HFFc6 (cell line): ENCODE measurements at places on chromosomes 3 and 15. TPM values are rescaled to one million over a fixed set of nuclear protein-coding genes. Genes with fewer than 3 reads are reported as not detected.

- peak; percentile 96 for DNase-seq
These were observed at the start of gene CCDC80 for GRCh38 chr3:112640930-112641801. Gene CCDC80 (minus strand): TSS chr3:112641143. CDS start chr3:112639905, 1,238 bp downstream.

Gene ITIH3
- 0.52 and 0.77 TPM in 2 replicates for total RNA-seq

Gene TP63
- not detected in 3 replicates for total RNA-seq

GRCh38 chr3:179760944-179761343, 108.1 kb downstream of the USP13 start:
- peak; percentile 31 for DNase-seq

DNA sequence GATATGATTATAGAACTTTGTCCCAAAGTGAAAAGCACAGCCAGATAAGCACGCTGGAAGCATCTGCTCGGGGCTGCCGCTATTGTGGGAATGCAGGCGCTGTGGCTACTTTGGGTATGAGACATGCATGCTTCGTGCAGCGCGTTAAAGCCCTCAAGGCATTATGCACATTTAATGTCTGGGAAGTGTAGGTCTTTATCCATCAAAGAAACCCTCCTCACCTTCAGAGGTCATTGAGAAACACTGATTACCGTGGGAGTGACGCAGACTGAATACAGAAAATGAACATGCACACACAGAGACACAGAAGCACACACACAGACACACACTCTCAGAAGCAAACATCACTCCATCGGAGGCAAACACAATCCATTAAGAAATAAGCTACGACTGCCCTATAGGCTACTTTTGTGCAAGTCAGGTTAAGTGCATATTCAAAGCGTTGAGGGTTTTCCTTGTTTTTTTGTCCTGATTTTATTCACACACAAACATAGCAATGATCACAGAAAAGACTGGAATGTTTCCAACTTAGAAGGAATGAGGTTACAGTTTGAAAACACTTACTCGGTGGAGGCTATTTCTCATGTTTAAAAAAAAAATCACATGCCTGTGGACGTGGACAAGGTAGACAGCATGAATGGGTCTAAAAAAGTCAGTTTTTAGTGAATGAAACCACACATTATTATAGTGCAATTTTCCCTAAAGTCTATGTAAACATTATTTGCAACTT, 68.5 kb downstream of the PLCH1 start:
- peak; percentile 63 for DNase-seq

GRCh38 chr3:35789042-35789831, 149.9 kb downstream of the ARPP21 start:
- no peak for DNase-seq

Gene LEKR1
- total RNA-seq = 0.52 and 0.91 TPM in 2 replicates

DNA sequence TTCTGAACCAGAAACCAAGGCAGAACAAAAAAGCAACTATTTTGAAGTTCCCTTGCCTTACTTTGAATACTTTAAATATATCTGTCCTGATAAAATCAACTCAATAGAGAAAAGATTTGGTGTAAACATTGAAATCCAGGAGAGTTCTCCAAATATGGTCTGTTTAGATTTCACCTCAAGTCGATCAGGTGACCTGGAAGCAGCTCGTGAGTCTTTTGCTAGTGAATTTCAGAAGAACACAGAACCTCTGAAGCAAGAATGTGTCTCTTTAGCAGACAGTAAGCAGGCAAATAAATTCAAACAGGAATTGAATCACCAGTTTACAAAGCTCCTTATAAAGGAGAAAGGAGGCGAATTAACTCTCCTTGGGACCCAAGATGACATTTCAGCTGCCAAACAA, 4.6 kb downstream of the DTX3L start:
- no peak for DNase-seq

DNA sequence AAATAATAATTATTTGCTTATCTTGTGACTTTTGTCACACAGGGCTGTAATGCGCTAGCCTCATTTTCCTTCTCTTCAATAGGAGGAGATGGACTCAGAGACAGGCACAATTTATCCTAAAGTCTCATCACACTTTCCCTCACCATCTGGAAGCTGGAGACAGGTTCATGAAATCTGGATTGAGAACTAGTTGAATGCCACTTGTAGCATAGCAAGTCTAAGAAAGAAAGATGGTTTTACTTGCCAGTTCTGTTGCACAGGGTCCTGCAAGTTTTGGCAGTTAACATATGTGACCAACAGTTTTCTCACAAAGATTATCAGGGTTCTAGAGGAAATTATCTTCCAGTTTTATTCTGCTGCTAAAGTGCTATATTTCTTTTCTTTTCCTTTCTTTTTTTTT, 9.0 kb upstream of the ZSCAN2 start:
- no peak for DNase-seq

Gene CYP1A2
- total RNA-seq = not detected in 2 replicates

Gene IL17RB
- total RNA-seq = not detected in 3 replicates

GRCh38 chr3:126357295-126358037, at the start of gene KLF15:
Gene KLF15 (minus strand): TSS chr3:126357408. CDS start chr3:126352922, 4,486 bp downstream.
- peak; percentile 68 for DNase-seq

- no peak for DNase-seq
These were observed 79.2 kb downstream of the ABHD5 start for GRCh38 chr3:43769885-43770425.

Gene HYKK
- total RNA-seq = 3.7 to 5.2 TPM (median 4.2 TPM) in 3 replicates

Gene GOLGA8N
- total RNA-seq = 0.39 to 0.83 TPM (median 0.58 TPM) in 3 replicates

DNA sequence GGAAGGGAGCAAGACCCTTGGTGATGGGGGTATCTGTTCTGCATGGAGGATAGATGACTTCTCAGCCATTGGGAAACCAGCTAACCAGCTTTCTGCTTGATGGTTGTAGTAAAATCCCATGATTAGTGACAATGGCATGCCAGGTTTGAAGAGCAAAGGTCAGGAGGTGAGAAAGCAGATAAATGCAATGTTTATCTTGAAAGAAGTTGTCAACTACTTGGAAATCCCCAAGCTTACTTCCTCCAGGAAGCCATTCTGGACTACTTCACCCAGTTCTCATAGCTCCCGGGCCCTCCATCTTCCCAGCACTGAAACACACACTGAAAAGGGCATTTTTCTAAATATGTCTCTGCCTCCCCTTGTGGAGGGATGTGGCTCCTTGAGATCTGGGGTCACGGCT, 51.3 kb downstream of the SMAD3 start:
- DNase-seq = no peak

Gene GAP43
- 0.11 TPM in 1 of 3 replicates, not detected in the others for total RNA-seq

GRCh38 chr3:133136114-133137041, 98.2 kb downstream of the TMEM108 start:
- DNase-seq = no peak

DNA sequence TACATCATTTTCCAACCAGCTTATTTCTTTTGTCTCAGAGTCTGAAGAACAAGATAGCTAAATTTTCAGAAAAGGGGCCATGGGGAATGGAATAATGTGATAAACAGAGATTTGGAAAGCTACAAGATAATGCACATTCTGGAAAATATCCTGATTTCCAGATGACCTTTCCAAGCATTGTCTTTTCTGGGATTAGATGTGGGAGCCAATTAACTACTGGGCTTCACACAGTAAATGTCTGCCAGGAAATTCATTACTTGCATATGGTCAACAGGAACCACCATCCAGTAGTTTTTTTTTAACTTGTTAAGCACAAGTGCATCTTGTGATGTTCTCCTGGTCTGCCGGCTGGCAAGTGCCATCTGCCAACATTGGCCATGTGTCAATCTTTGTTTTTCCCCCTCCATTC, 131.1 kb upstream of the BFSP2 start:
- DNase-seq = no peak

DNA sequence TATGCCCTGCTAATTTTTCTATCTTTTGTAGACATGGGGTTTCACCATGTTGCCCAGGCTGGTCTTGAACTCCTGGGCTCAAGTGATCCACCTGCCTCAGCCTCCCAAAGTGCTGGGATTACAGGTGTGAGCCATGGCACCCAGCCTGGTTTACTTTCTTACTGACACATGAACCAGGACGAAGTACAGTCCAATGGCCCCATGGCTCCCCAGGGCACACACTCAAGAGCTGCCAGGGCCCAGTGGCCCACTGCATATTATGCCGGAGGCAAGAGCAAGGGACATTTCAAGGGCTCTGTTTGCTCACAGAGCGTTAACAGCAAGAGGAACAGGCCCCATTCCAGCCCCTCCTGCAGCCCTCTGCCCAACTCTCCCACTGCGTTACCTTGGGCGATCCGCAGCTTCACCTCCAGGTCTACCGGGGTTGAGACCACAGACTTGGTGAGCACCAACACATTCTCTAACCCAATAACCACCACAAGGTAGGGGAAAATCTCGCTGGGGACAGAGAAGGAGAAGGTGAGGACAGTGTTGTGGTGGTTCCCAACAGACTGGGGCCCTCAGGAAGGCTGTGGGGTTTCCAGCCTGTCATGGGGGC, 42.8 kb downstream of the PTPN23 start:
- DNase-seq = no peak

Gene SUSD5
- total RNA-seq = 0.27 to 0.43 TPM (median 0.39 TPM) in 3 replicates

GRCh38 chr3:181906338-181906737, 194.6 kb downstream of the SOX2 start:
- no peak for DNase-seq

- no peak for DNase-seq
These were observed 5.2 kb downstream of the GCSAM start for GRCh38 chr3:112127522-112128494.

Gene AMT
- 1.2 to 3.2 TPM (median 2.4 TPM) in 3 replicates for total RNA-seq

DNA sequence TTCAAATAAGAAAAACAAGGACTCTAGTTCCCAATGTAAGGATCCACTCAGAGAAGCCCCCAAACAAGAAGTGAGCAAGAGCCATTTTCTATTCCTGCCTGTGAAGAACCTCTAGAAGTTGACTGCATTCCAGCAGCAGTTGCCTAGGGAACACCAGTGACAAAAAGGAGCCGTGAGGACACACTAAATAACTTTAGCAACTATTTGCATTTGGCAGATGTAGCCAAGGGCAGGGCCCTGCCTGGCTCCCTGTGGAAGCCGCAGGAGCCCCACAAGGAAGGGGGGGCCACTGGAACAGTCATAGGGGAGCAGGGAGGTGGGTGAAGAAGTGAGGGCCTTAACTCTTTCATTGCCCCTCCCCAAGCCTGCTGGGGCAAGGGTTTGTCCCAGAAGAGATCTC, 470.2 kb upstream of the PROK2 start:
- DNase-seq = peak; percentile 60

Gene GOLGA8Q
- 0.45 TPM in 1 of 3 replicates, not detected in the others for total RNA-seq

Gene COL6A5
- total RNA-seq = not detected in 3 replicates

GRCh38 chr3:149975919-149976318, 5.2 kb upstream of the PFN2 start:
- DNase-seq = no peak

GRCh38 chr3:79258479-79258878, 509.3 kb downstream of the ROBO1 start:
- no peak for DNase-seq

Gene SLC9C1
- not detected in 3 replicates for total RNA-seq

Gene EFCC1
- total RNA-seq = not detected in 3 replicates

- peak; percentile 71 for DNase-seq
These were observed 107.7 kb upstream of the RPL32 start for GRCh38 chr3:12948891-12949711.

Gene GCHFR
- 1.6 to 2.8 TPM (median 2.5 TPM) in 3 replicates for total RNA-seq

- no peak for DNase-seq
These were observed 50.1 kb upstream of the CMC1 start for GRCh38 chr3:28191363-28191762.

DNA sequence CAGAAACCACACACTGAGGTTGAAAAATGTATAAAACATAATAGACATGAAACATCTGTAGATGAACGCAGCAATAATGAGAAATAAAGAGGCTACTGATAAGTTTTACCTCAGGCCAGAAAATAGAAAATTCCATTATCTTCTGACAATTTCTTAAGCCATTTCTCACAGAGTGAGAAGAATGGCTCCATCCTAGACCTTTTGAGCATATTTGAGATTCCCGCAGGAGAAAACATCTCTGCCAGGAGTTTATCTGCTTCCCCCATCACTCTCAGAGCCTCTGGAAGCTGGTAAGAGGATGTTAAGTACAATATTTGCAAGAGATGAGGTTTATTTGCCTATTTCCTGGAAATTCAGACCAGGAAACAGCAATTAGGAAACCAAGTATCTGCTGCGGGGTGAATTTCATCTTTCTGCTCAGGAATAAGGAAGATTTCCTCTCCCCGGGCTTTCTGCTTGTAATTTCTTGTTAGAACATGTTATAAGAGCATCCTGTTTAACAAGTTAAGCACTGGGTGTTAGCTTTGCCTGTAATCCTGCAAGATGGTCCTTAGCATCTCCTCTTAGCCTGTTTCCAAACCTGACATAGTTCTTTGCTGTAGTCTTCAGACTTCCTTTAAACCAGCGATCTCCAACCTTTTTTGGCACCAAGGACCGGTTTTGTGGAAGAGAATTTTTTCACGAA, 54.8 kb downstream of the ATP13A4 start:
- no peak for DNase-seq

- no peak for DNase-seq
These were observed 9.3 kb upstream of the RFTN1 start for GRCh38 chr3:16522834-16523233.

GRCh38 chr3:49135499-49135898, 2.6 kb upstream of the LAMB2 start:
- no peak for DNase-seq

DNA sequence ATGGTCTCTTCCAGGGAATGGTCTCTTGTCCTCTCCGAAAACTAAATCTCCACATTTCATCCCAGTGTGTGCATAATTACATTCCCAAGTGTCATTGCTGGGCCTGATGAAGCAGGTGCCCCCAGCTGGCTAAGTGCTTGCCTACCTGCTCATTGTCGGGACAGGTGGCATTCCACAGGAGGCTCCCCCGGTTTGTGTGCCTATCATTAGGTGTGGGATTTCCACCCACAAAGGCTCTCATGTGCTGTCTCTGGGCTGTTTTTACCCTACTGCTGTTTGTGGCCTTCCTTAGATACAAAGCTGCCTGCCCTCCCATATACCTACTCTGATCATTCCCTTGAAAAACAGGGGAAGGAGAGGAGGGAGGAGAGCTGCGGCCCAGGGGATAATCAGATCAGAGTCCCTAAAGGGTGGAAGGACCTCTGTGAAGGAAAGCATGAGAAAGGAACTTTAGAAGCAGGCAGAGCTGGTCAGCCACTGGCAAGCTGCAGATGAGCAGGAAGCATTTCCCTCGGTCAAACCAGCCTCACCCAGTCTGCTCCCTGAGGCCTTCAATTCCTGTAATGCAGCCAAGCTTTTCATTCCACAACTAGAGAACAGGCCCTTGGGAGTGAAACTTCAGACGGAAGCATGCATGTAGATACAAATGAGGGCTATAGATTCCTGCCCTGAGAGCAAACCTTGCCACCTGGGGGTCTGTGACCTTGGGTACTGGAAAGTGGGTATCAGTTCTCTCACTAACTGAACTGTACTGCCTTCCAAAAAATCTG, 60.7 kb upstream of the HEG1 start:
- DNase-seq = peak; percentile 85
